ENCODE measurements at places on chromosomes 6 and 20. TPM values are rescaled to one million over a fixed set of nuclear protein-coding genes. Genes with fewer than 3 reads are reported as not detected.
A peak's percentile ranks its signal among the peaks of the same experiment; 100 is the strongest.

DNA sequence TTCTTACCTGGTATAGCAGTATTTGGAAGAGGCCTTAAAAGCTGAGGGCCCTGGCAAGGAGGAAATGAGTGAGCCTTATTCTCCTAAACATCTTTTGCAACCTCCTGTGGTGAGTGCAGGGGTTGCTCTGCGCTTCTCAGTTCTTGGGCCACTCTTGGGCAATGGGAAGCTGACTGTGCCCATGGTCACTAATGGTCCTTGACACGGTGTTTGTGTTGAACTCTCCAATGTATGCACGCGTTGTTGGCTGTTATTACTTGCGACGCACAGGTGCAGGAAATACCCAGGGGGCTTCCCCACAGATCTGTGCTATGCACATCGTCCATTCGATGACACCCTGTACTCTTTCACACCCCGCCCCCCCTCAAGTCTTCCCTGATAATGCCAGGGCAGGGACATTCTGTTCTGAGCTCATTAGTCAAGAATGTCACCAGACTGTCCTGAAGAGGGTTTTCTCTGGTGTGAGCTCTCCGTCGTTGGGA lies 79.7 kb downstream of the EDN1 start:
- DNase-seq = no peak

- DNase-seq = peak; percentile 69
Measured at GRCh38 chr20:44683263-44684046, 31.7 kb upstream of the CCN5 start.

GRCh38 chr20:1895674-1896483 lies 672 bp downstream of the SIRPA start:
- no peak for DNase-seq

- DNase-seq = peak; percentile 68
Measured at GRCh38 chr6:133923938-133924593, 29.0 kb upstream of the TBPL1 start.

GRCh38 chr6:155325700-155326516 lies 11.6 kb upstream of the TFB1M start:
- no peak for DNase-seq

GRCh38 chr6:7401075-7401474 lies 11.5 kb downstream of the RIOK1 start:
- DNase-seq = no peak

DNA sequence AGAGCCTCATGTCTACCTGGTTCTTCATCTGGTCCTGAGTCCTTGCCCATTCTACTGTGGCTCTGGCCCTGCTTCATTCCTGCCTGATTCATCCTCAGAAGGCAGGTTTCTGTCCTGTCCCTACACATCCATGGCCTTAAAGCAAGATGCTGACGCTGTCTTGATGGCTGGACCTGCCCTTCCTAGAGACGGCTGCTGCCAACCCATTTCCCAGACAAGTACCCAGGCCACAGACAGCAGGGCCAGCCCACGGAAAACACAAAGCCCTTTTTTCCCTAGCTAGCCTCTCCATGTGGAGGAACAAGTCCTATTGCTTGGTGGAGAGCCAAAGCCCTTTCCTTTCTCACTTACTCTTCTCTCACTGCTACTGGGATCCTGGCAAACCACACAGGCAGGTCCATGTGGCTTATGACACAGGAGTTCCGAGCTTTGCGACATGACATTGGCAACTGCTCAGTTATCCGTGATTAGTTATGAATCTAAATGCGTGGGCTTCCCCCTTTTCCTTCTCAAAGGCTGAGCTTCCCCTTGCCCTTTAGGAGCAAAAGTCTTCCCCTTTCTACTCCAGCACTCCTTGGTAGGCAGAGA lies 72.9 kb downstream of the SLC22A3 start:
- DNase-seq = no peak

- no peak for DNase-seq
Measured at GRCh38 chr6:12264671-12265070, 25.5 kb upstream of the EDN1 start.

DNA sequence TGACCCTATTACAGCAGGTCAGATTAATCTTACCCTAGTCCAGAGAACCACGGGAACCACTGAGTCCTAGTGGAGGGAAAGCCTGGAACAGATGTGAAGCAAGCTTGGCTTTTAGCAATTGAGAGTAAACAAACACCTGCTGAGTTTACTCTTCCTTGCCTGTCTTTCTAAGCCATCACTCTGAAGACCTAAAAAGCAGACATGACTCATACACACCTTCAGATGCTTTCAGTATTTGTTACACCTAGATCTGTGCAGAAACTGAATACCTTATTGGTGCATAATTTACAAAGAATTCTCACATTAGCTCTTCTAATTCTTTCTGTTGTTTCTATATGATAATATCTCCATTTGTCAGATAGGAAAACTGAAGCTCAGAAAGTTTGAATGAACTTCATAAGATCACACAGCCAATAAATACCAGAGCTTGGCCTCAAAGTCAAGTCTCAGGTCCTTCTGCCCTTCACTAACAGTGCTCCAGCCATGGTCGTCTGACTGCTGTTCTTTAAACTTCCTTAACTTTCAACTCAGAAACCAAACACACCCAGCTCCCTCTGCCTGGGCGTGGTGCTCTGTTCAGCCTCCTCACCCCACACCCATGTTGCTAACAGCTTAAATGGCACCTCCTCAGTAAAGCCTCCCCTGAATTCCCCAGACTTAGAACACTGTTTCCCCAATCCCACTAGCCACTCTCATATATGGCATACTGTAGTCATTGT lies 8.6 kb upstream of the GABBR1 start:
- DNase-seq = peak; percentile 32

- DNase-seq = peak; percentile 13
Measured at GRCh38 chr6:128600397-128600951, 80.1 kb upstream of the PTPRK start.

DNA sequence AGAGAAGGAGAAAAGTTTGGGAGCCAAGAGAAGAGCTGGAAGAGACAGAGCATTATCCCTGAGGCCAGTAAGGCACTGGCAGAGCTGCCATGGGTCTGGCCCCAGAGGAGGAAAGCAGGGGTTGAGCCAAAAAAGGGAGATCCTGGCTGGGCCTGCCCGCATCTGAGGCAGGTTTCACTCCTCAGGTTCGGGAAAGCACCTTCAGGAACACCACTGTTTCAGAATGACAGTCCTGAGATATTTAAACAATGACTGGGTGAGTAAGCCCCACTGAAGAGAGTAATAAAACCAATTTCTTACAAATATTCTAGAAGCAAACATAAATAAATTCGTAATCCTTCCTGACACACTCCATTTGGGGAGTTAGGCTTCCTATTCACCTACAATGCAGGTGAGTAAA lies 152.2 kb downstream of the BACH2 start:
- peak; percentile 75 for DNase-seq

- no peak for DNase-seq
Measured at GRCh38 chr6:9634776-9635175, 780.1 kb downstream of the TFAP2A start.

DNA sequence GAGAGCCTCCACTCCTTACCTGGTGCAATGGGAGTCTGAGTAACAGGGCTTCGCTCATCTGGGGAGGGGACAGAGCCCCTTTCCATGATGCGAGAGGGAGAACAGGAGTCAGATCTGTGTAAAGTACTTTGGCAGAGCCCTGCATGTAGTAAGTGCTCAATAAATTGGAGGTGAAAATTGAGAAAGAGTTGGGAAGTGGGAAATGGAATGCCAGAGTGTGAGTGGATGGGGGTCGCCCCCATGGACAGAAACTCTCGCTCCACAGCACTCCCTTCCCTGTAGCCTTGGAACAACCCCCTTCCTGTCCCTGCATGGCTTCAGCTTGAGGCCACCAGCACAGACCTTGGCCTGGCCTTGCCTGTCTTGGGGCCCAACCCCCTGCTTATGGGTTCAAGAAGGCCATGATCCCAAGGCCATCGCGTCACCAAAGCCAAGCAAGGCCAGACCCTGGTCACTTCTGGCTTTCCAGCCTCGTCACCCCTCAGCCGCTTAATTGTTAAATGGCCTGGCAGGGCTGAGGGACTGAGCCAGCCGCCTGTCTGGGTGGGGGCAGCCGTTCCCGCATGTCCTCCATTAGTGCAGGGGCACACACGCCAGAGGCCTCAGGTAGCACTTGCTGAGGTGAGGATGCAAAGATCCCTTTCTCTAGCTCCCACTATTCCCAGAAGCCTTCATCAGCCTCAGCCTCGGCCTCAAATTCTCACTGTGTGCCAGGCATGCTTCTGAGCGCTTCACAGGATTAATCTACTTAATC lies 93.7 kb upstream of the PTPN1 start:
- no peak for DNase-seq

DNA sequence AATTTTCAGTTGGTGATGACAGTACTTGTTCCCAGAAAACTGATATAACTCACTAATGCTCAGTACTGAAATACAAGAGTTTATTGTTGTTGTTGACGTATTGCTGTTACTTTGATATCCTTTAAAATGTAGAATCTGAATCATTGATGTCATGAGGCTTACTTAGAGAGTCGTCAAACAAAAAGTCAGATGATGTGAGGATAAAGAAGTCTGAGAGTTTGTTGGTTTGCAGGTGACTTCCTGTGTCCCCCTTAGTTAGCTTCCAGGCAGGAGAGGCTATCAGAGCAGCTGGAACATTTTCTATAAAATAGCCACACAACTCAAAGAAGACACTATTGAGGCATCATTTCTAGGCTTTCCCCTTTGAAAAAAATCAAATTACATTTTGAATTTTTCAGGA lies 97.9 kb downstream of the ADGRG6 start:
- DNase-seq = no peak

- no peak for DNase-seq
Measured at GRCh38 chr6:137834508-137834907, 32.6 kb upstream of the TNFAIP3 start.

GRCh38 chr6:148151896-148152643 lies 190.6 kb upstream of the SASH1 start:
- DNase-seq = no peak

GRCh38 chr20:19757487-19758132 lies 448 bp upstream of the RIN2 start:
- peak; percentile 51 for DNase-seq

DNA sequence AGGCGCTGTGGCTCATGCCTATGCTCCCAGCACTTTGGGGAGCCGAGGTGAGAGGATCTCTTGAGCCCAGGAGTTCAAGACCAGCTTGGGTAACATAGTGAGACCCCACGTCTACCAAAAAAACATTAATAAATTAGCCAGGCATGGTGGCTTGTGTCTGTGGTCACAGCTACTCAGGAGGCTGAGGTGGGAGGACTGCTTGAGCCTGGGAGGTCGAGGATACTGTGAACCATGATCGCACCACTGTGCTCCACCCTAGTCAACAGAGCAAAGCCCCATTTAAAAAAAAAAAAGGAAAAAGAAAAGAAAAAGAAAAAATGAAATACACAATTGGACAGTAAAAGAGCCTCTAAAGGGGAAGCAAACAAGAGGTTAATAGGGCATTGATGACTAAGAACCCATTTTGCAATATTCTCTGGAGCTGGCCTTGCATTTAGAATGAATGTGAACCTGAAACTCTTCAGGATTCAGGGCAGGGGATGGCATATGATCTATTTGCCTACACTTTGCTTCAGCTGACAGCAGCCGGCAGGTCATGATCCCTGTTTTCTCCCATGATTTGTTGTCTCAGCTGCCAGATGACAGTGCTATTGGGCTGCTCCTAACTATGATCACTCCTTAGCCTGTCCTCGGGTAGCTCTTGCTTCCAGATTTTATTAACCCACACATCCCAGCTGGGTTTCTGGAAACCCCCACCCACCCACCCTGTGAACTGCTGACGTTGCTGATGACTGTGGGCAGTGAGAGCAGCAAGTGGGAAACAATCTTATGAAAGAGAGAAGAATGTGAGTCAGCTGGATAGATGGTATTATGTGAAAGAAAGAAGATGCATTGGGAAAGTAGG lies 83.8 kb upstream of the ELOVL5 start:
- DNase-seq = no peak

GRCh38 chr6:54717849-54718455 lies 128.6 kb upstream of the FAM83B start:
- DNase-seq = peak; percentile 73

GRCh38 chr6:53603386-53604116 lies 58.6 kb upstream of the GCLC start:
- DNase-seq = no peak

Gene ZFP57
- not detected for total RNA-seq

Gene HNF4A
- total RNA-seq = not detected

Gene SYCP2
- 2.1 TPM for total RNA-seq

Gene LY6G5C
- 1.5 TPM for total RNA-seq

Gene MAP7
- total RNA-seq = 2.1 TPM

Gene RBPJL
- not detected for total RNA-seq

Data from activated CD4-positive, alpha-beta T cell treated with anti-CD3 and anti-CD28 coated beads for 36 hours (primary cell).